ENCODE measurements at places on chromosomes 7 and 10. TPM values are rescaled to one million over a fixed set of nuclear protein-coding genes. Genes with fewer than 3 reads are reported as not detected.

- no peaks in the 10 kb centered on the region for H3K36me3 ChIP-seq
- no peaks in the 10 kb centered on the region for H3K4me1 ChIP-seq
- H3K4me3 ChIP-seq = no peak overlapping the region
- DNase-seq = no peak
- H3K27me3 ChIP-seq = peaks cover 12% of the 10 kb centered on the region
Observed at GRCh38 chr10:130932326-130933007, 379.1 kb downstream of the TCERG1L start.

GRCh38 chr7:98617051-98617959, at the start of gene NPTX2:
TSS of gene NPTX2 (plus strand) at chr7:98617285. CDS start at chr7:98617462, 177 bp downstream.
- no peak for DNase-seq
- H3K27me3 ChIP-seq = peaks cover 38% of the 10 kb centered on the region
- no peaks in the 10 kb centered on the region for H3K36me3 ChIP-seq

The HDAC9 gene
- 14.7 TPM for total RNA-seq

The GIMAP2 gene
- total RNA-seq = 0.81 TPM

DNA sequence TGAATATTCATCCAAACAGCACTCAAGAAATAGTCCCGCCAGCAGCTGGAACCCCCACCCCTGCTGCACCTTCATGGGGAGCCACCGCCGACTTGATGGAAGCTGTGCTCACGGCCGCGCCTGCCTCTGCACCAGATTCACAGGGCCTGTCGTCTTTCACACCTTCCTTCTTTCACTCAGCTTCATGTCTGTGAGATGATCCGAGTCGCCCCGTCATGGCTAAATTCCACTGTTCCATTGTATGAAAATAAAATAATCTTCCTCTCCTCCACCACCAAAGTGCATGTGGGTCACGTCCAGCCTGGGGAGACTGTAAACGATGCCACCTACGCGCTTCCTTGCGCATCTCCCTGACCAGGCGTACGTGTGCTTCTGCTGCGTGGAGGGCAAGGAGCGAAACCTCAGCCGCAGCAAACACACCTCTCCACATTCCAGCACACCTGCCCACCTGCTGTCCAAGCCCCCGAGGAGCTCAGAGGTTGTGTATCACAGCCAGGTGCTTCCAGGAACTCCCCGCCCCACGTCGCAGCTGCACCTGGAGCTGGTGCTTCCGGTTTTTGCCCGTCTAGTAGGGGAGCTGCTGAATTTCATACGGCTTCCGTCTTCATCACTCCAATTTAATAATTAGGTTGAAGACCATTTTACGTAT, 137.0 kb downstream of the PTPRN2 start:
- H3K4me3 ChIP-seq = no peak overlapping the region
- H3K27me3 ChIP-seq = peaks cover 87% of the 10 kb centered on the region
- no peak for DNase-seq
- no peaks in the 10 kb centered on the region for H3K36me3 ChIP-seq
- H3K27ac ChIP-seq = no peak overlapping the region

The MYL10 gene
- total RNA-seq = not detected

GRCh38 chr7:2736411-2736914, 48.5 kb downstream of the AMZ1 start:
- peaks cover 20% of the 10 kb centered on the region for H3K36me3 ChIP-seq

DNA sequence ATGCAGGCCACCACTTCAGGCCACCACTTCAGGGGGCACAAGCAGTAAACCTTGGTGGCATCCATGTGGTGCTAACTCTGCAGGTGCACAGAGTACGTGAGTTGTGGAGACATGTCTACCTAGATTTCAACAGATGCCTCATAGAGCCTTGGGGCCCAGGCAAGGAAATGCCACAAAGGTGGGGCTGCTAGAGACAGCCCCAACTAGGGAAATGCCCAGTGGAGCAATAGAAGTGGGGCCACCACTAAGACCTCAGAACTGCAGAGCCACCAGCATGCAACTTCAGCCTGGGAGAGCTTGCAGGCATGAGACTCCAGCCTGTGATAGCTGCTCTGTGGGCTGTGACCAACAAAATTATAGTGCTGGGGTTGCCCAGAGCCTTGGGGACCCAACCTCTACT, 107.6 kb downstream of the DNAJC1 start:
- no peak for DNase-seq
- no peaks in the 10 kb centered on the region for H3K4me1 ChIP-seq

The TMEM26 gene
- not detected for total RNA-seq

DNA sequence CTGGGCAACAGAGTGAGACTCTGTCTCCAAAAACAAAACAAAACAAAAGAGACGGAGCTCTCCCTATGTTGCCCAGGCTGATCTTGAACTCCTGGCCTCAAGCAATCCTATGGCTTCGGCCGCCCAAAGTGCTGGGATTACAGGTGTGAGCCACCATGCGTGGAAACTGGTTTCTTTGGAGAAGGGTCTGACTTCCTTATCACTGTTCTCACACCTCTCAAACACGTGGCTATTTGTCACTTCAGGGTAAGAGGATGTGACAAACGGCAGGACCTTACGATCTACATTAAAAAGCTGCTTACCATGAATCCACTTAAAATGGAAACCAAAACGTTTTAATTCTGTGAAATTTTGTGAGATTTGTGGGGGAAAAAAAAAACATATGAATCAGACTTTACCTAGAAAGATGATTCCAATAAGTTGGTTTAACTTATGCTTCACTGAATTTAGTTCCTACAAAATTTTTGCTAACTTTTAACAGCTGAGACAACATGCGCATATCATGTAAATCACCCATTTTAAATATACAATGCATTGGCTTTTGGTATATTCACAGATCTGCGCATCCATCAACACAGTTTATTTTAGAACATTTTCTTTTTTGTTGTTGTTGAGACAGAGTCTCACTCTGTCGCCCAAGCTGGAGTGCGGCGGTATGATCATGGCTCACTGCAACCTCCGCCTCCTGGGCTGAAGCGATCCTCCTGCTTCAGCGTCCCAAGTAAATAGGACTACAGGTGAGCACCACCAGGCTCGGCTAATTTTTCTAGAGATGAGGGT, 18.7 kb upstream of the FOXK1 start:
- DNase-seq = no peak
- H3K27me3 ChIP-seq = peaks cover 13% of the 10 kb centered on the region
- no peaks in the 10 kb centered on the region for H3K36me3 ChIP-seq
- no peak overlapping the region for H3K27ac ChIP-seq

GRCh38 chr7:309586-310228, 19.7 kb downstream of the FOXL3 start:
- H3K27me3 ChIP-seq = peaks cover 91% of the 10 kb centered on the region
- no peak for DNase-seq
- no peak overlapping the region for H3K4me3 ChIP-seq
- H3K4me1 ChIP-seq = no peaks in the 10 kb centered on the region

The SLC16A9 gene
- not detected for total RNA-seq

DNA sequence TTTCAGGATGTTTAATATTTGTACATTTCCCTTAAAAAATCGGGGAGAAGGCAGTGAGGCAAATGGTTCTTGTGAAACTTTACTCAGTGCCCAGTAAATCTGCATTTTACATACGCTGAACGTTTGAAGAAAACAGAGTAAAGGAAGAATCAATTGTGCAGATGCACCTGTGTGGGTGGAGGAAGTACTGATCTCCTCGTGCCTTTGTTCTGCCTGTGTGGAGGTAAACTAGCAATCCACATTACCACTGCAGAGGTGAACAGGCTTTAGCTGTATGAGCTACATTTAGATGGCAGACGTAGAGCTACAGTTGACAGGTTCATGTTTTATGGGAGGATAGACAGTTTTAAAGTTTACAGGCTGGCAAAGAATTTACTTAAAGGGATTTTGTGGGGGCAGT, 62.7 kb upstream of the VIPR2 start:
- peaks cover 85% of the 10 kb centered on the region for H3K27me3 ChIP-seq
- DNase-seq = no peak
- H3K4me1 ChIP-seq = no peaks in the 10 kb centered on the region
- no peak overlapping the region for H3K27ac ChIP-seq
- H3K36me3 ChIP-seq = no peaks in the 10 kb centered on the region
- no peak overlapping the region for H3K4me3 ChIP-seq

The RAMP3 gene
- not detected for total RNA-seq

The ZSCAN21 gene
- 9.7 TPM for total RNA-seq

GRCh38 chr7:125468855-125469174, 539.2 kb upstream of the POT1 start:
- H3K36me3 ChIP-seq = no peaks in the 10 kb centered on the region
- H3K27me3 ChIP-seq = no peaks in the 10 kb centered on the region
- no peak for DNase-seq
- no peak overlapping the region for H3K4me3 ChIP-seq

The PHTF2 gene
- 52.0 TPM for total RNA-seq

DNA sequence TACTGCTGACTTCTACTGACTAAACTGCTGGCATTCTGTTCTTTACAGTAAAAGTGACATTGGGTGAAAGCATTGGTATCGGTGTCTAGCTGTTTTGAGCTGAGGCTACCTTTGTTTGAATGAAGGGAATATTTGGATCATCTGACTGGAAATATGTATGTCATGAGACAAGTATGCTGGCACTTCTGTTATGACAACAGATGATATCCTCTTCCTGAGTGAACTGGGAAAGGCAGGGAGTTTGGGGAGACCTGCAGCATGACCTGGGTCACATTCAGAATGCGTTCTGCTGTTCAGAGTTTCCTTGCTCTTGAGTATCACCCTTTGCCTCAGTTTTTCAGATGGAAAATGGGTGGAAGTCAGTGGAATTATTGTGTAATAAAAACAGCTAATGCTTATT, 81.8 kb downstream of the PLCE1 start:
- no peak overlapping the region for H3K27ac ChIP-seq
- no peaks in the 10 kb centered on the region for H3K27me3 ChIP-seq
- H3K4me3 ChIP-seq = no peak overlapping the region
- no peak for DNase-seq
- H3K4me1 ChIP-seq = no peaks in the 10 kb centered on the region
- no peaks in the 10 kb centered on the region for H3K36me3 ChIP-seq

GRCh38 chr7:115827305-115828045, 203.1 kb downstream of the TFEC start:
- H3K27me3 ChIP-seq = no peaks in the 10 kb centered on the region
- H3K4me3 ChIP-seq = no peak overlapping the region
- H3K27ac ChIP-seq = no peak overlapping the region
- H3K36me3 ChIP-seq = no peaks in the 10 kb centered on the region
- DNase-seq = no peak
- no peaks in the 10 kb centered on the region for H3K4me1 ChIP-seq

- no peak for DNase-seq
- no peaks in the 10 kb centered on the region for H3K36me3 ChIP-seq
Observed at GRCh38 chr7:33072471-33072870, 9.9 kb upstream of the NT5C3A start.

DNA sequence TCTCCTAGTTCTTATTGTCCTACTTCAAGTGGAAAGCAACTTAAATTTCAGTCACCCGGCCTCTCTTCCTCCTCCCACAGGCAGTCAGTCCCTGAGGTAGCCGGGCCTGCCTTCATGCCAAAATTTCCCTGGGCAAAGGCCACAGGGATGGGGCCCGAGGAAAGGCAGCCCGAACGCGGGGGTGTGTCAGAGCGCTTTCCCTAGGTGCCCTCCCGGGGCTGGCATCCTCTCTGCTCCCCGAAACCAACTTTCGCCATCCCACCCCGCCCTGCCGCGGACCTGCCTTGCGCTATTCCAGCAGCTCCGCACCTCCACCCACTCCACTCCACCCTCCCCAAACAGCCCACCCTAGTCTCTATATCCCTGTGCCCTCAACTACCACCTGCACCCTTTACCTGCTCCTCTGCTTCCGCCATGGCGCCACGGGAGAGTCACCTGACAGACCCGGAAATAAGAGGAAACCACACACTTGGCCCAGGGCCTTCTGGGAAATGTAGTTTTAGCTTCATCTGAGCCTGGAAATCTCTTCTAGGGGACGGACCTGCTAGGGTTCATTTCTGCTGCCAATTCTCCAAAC, at the start of gene VPS41:
VPS41 (minus strand) TSS at position 433 of the 577 bp plus-strand sequence; CDS start at position 416, 17 bp downstream.
- H3K4me3 ChIP-seq = peak within 1 kb of the TSS; percentile 83
- no peaks in the 10 kb centered on the region for H3K36me3 ChIP-seq
- H3K4me1 ChIP-seq = peaks cover 20% of the 10 kb centered on the region
- H3K27ac ChIP-seq = peak within 1 kb of the TSS; percentile 13
- peak; percentile 75 for DNase-seq

- no peak overlapping the region for H3K27ac ChIP-seq
- DNase-seq = no peak
- H3K4me1 ChIP-seq = no peaks in the 10 kb centered on the region
- no peak overlapping the region for H3K4me3 ChIP-seq
Observed at GRCh38 chr10:1130995-1131790, 75.0 kb downstream of the WDR37 start.

All from PC-9 (cell line).